Brain (organoid and tissue), 16 donors: ENCODE measurements at places on chromosomes 5 and 9.

GRCh38 chr5:137240285-137240684 lies 258.8 kb downstream of the SPOCK1 start:
- no peak for DNase-seq

- no peak for DNase-seq
Observed at GRCh38 chr5:8700671-8701070, 831.7 kb downstream of the MTRR start.

GRCh38 chr9:117125531-117125930 lies 289.3 kb downstream of the ASTN2 start:
- DNase-seq = peak; percentile 17

DNA sequence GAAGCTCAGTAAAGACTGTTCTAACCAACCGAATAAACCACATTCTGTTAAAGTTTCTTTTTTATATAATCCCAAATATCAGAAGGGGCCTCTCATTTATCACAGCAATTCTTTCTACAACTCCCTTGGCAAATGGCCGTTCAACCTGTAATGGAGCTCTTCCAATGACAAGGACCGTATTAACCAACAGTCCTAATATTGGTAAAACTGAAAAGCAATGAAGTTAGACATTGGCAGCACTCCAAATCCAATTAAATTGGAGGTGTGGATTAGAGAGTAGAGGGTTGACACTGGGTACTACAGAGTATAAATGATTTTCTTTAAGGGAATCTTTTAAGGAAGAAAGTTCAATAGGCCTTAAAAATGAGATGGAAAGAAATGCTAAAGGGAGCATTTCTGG lies 842 bp downstream of the TMED7 start:
- no peak for DNase-seq

GRCh38 chr5:126829098-126829497 lies 52.2 kb downstream of the LMNB1 start:
- no peak for DNase-seq

- DNase-seq = no peak
Observed at GRCh38 chr5:38450627-38451026, 105.8 kb downstream of the LIFR start.

DNA sequence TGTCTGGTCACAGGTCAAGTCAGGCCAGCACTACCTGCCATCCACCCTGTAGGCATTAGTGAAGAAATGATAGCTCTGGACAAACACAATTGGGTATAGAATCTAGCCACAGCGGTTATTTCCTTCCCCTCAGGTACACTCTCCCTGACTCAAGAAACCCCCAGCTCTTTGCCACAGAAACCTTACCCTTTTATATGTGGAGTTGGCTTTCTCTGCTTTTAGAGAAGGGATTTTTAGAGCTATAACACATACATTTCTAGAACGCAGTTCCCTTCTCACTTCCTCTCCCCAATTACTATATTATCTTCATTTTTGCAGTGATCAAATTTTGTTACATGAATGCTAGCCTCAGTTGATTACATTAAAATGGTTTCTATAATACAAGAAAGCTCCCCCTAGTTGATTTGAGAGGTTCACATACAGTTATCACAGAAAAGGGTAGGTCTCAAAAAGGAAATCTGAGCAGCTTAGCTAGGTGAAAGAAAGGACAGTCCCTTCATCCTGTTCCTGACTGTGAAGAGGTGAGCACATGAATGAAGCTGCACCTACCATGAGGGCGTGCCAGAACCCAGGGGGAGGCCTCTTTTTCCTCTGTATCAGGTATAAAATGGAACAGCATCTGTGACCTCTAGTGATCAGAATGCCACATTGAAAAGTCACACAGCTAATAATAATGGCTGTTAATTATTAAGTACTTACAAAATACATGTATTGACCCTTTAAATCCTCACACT lies 425.6 kb downstream of the KIAA0825 start:
- no peak for DNase-seq

DNA sequence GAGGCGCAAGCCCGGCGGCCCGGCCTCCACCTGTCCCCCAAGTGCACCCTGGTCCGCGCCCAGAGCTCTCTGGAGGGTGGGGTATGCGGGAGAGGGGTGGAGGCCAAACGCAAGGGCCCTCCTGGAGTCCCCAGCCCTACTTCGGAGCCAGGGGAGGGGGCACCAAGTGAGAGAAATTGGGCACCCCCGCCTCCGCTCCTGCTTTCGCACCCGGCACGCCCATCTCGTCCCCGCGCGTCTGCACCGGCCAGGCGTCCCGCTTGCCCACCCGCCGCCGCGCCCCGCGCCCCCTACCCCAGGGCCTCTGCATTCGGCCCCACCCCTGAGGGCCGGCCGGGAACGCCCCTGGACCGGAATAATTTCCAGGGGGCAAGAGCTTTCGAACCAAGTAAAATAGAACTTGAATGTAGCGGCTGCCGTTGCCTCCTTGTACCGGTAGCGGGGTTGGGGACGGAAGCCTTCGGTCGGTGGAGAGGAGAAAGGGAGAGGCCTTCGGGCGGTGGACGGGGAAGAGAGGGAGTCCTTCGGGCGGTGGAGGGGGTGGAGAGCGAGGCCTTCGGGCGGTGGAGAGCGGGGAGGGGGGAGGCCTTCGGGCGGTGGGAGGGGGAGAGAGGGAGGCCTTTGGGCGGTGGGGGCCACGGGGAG lies 694 bp upstream of the PHPT1 start:
- DNase-seq = no peak

GRCh38 chr5:119373449-119373858 lies 17.6 kb downstream of the TNFAIP8 start:
- no peak for DNase-seq

DNA sequence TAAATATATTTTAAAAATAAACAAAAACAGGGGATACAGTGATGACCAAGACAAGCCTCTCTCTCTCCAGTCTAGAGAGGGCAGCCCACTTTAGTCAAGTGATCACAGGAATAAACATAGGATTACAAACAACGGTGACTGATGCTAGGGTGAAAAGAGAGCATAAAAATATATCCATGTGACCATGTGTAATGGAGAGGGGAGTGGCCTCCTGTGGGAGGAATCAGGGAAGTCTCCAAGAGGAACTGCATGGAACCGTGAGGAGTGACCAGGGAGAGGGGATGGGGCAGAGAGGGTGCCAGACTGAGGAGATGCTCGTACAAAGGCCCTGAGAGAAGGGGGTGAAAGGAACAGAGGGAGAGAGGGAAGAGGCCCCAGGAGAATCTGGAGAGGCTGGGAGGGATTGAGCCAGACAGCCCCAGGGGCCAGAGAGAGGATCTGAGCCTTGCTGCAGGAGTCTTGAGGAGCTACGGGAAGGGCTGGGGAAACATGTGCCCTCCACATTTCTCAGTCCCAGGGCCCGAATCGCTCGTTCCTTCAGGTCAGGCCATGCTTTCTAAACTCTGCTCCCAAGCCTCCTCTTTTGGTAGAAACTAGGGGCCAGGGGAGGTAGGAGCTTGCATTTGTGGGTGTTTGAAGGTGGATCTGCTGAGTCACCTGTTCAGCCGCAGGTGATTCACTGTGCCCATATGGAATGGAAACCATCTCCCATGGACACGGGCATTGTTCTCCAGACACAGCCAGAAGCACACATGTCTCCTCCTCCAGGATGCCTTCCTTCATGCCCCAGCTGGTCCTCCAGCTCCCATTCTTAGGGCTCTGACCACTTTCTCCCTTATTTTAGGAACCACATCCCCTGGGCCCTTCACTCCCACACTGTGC lies 63.8 kb downstream of the PAX5 start:
- DNase-seq = no peak

- peak; percentile 55 for DNase-seq
Observed at GRCh38 chr5:373710-374602, 52.4 kb downstream of the AHRR start.

DNA sequence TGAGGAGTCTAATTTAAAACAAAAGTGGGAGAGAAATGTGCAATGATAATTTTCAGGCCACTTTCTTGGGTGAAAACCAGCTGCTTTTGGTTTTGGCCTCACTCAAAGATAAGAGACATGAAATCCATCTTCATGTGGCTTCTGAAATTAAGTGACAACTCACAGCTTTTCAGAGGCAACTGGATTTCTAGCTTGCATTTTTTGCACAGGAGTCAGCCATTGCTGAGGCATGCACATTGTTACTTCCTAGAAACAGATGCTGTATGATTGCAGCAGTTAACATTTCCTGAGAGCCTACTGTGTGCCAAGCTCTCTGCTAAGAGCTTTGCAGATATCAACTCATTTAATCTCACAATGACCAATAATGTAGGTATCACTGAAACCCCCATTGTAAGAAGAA lies 562.6 kb downstream of the NR2F1-AS1 start:
- DNase-seq = no peak

GRCh38 chr9:116671605-116672004 lies 15.5 kb upstream of the TRIM32 start:
- DNase-seq = no peak

GRCh38 chr5:171926311-171926710 lies 80.1 kb downstream of the FBXW11 start:
- no peak for DNase-seq
